ENCODE measurements at places on chromosomes 12 and 14.

- DNase-seq = no peak
Measured at GRCh38 chr14:62743118-62743517, 302.1 kb downstream of the KCNH5 start.

GRCh38 chr12:104423809-104424208 is 32.9 kb upstream of the CHST11 start:
- DNase-seq = no peak

GRCh38 chr14:55789406-55789805 is 209.4 kb downstream of the KTN1 start:
- DNase-seq = no peak

GRCh38 chr12:106717673-106718072 is 56.8 kb upstream of the RIC8B start:
- DNase-seq = no peak

DNA sequence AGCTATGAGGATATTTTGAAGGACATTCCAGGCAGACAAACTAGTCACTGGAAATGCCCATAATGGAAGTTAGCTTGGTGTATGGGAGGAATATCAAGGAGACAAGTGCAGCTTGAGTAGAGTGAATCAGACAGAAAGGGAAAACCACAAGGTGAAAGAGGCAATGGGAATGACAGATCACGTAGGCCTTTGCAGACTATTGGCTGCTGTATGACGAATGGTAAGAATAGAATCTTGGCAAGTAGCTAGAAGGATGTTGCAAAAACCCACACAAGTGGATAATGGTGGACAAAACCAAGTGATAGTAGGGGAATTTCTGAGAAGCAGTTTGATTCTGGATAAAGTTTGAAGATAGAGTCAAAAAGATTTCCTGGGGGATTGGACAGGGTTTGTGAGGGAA is 196.9 kb upstream of the NOVA1 start:
- DNase-seq = no peak

DNA sequence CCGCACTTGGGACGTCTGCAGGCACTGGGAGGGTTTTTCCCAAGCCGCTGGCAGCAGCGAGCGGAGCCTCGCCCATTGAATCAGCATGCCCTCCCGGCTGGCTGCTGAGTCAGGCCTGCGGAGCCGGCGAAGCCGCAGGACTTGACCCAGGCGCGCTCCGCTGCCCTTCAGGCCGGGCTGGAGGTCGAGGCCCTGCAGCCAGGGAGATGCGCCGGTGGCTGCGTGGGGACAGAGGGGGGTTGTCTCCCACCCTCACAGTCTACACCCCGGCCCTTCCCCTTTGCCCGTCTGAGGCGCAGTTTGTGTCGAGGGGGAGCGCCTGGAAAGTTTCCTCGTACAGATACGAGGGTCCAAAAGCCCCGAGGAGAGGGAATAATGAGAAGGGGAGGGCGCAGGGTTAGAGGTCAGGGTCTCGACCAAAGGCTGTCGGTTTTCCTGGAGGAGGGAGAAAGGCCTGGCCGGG is 759 bp upstream of the KLC1 start:
- no peak for DNase-seq

DNA sequence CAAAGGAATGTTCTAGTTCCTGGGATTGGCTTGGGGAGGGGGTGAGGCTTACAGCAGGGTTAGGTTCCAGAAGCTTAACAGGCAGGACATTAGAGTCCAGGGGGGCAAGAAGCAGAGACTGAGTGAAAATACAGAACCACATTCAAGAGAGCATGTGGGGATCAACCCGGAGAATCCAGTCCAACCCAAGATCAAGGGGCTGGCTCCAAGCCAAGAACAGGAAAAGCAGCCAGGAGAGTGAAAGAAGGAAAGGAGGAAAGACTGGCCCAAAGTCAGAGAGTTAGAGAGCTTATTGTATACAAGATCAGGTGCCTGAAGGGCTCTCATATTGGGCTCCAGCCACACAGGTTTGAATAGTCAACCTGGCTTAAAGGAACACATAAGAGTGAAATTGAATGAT is 190.3 kb upstream of the CDKN3 start:
- DNase-seq = no peak

GRCh38 chr14:60648249-60648933 is 886 bp downstream of the SIX1 start:
- no peak for DNase-seq

DNA sequence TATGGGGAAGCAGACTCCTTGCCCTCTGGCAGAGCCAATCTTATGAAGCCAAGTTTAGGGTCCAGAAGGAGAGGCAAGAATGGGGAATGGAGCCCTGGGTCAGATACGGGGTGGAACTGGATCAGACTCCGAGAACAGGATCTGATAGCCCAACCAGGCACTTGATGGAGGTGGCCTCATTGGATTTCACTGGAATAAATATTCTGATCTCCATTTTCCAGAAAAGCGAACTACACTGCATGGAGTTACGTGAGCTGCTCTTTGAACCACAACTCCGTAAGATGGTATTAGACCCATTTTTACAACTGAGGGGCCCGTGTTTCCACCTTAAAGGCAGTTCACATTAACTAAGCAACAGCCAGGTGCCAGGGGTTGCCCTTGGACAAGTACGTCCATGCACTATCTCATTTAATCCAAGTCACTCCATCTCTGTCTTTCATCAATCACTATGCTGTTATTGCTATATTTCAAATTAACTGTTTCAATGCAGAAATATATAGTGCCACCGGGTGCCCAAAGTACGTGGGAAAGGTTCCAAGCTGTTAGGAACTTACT is 155.2 kb downstream of the BCL11B start:
- no peak for DNase-seq

Measured in stimulated activated CD8-positive, alpha-beta memory T cell treated with anti-CD3 and anti-CD28 coated beads, Interleukin-4, amount 100 ng/mL, for 24 hours (primary cell).